Mesenchymal stem cell (in vitro differentiated cells and primary cell): ENCODE measurements at places on chromosomes 11 and 22.

DNA sequence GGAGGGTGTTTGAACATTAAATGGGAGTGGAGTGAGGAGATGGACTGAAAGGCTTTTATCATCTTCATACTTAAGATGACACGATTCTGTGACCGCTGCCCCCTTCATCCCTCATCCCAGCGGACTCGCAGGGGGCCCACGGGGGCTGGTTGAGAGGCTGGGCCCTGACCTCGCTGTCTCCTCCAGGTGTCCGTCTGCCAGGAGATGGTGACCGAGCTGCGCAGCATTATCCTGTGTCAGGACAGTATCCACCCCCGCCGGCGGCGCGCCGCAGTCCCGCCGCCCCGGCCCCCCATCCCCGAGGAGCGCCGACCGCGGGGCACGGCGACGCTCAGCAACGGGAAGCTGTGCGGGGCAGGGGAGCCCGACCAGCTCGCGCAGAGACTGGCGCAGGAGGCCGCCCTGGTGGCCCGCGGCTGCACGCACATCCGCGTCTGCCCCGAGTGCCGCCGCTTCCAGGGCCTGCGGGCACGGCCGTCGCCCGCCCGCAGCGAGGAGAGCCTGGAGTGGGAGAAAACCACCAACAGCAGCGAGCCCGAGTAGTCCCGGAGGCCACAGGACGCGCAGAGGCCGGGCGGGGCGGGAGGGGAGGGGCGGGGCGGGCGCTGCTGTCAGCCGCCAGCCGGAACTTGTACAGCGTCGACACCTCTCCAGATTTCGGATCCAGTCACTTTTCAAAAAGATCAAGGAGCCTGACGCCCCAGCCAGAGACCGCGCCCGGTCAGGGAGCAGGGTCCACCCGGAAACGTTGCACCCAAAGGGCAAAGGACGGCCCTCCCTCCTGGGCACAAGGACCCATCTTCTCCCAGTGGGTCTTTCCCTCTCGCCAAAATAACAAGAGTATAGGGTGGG is 38.0 kb upstream of the TBCEL start:
- DNase-seq: peak; percentile 76

DNA sequence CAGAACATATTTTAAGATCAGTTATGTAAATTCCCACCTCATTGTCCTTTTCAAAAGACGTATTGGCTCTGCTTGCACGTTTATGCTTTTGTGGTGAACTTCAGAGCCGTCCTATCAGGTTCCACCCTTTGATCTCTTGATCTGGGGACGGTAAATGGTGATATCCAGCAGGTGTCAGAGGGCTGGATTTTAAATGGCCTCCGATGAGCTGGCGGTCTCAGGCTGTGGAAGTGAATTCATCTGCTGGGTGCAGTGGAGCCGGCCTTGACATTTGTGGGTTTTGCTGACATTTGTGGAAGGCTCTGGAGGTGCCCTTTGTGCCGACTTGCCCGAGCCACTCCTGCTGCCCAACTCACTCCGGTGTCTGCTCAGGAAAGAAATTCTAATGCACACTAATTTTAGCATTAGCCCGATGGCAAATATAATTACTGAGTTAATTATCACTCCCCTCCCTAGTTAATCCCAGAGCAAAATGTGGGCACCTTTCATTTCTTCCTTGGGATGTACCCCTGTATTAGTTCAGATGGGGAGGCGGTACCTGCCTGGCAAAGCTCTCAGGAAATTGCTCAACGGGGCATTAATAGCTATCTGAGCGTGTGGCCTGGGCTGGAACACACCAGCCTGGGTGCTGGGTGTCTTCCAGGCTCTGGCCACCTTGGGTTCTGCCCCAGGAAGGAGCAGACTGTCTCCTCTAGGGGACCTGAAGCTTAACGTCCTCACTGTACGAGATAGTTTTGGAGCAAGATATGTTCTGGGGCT is 9.1 kb downstream of the LRP5 start:
- no peak for DNase-seq

DNA sequence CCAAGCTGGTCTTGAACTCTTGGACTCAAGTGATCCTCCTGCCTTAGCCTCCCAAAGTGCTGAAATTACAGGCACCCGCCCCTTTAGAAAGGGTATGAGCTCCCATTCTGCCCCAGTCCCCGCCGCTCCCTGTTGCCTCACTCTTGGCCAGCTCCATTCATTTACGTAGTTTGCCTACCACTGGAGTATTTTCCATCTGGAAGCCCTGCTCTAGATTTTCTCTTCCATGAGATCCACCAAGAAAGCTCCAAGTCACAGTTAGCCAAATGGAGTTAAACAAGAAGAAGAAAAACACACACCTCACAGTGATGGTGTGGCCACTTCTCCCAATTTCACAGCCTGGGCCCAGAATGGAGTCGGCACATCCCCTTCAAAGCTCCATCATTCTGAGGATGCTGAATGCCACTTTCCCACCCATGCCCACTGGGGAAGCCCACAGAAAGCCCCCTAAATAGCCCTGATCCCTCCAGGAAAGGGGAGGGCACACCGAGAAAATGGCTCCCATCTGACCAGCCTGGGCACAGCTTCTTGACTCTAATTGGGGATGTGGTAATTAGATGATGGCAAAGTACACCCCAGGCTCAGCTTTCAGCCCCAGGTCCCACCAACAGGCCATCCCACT is 381.2 kb downstream of the MN1 start:
- DNase-seq: no peak

GRCh38 chr11:282171-282570 is 4.0 kb downstream of the NLRP6 start:
- no peak for DNase-seq

GRCh38 chr11:98701541-98701940 is 319.2 kb upstream of the CNTN5 start:
- DNase-seq: no peak

DNA sequence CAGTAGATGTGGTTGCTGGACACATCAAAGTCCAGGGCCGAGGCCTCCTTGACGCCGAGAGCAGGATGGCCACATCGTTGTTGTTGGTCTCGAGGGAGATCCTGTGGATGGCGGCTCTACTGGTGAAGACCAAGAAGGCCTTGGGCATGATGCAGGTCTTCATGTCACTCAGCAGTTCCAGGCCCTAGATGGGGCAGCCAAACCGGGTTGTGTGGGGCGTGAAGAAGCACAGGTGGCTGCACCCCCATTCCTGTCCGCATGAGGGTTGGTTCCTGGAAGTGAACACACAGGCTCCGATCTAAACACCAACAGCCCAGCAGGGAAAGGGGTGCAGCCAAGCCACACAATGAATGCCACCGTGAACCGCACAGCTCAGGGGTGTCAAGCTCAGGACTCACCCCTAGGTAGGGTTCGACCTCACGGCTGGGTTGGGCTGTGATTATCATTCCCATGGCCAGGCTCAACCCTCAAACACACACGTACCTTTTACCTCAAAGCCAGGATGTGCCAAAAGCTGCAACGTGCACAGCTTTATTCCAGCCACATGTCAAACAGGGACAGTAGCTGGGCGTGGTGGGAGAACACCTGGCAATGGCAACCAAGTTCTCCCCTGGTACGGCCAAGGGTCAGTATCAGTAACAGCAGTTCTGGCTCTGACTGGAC is 132.3 kb downstream of the CRYBB2 start:
- no peak for DNase-seq

DNA sequence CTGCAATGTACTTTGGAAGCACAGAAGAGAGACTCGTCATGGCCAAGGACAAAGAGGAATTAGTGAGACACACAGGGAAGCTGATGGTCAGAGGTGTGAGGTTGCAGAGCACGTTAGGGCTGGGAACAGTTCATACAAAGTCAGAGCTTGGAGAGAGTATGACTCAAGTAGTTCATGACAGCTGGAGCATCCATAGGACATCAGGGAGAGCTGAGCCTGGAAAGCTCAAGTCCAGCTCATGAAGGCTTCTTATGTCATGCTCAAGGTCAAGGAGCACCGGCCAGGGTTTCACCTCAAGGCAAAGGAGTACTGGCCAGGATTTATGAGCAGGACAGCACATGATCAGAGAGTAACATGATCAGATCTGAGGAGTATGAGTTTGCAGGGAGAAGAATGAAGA is 64.6 kb upstream of the CHST1 start:
- DNase-seq: no peak

GRCh38 chr11:125070699-125071254 is 7.7 kb downstream of the SLC37A2 start:
- DNase-seq: peak; percentile 63

DNA sequence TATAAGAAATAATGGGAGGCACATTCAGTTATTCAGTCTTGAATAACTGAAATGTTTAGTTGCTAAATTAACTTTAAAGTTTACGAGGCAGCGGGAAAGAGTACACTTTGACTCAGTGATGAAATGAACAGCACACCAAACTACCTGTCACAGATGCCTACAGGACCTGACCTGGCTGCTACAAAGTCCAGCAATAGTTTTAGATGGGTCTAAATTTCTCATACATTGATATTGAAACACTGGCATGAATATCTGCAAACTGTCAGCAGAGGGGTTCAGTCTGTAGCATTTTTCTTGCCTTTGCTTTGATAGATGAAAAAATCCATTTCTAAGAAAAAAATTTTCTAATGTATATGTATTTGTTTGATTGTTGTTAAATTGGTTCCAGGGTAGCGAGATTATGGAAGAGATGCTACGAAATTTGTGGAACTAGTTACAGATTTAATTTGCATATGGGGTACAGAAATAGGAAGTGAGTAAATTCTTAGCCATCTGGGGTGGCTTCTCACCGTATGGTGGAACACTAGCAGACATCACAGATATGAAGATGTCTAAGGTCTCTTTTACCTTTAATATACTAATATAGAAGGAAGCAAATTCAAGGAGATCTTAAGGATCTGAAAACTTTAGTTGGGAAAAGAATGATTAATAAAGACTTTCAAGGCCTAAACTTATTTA is 20.8 kb upstream of the GAB2 start:
- no peak for DNase-seq

DNA sequence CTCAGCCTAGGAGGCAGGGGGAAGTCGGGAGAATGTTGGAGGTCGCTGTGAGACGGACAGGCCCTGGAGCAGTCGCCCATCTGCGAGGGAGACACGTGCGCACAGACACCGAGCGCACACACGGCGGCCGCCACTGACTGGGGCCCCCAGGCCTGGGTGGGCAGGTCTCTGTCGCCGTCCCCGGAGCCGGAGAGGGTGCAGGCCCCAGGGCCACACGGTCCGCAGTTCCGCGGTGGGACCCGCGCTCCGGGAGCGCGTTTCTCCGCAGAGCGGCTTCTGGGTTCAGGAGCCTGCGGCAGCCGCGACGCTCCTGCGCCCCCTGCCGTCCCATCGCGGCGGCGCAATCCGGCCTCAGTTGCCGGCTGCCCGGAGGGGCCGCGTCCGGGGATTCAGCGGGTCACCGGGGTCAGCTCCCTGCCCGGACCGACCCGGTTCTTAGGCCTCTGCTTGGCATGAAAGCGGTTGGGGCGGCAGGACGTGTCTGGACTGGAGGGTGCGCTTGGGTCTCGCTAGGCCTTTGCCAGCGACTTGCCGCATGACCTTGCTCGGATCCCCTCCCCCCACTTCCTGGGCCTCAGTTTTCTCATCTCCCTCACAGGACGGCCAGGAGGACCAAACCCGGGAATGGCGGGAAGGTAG is 31.2 kb downstream of the PDE2A start:
- DNase-seq: peak; percentile 67

DNA sequence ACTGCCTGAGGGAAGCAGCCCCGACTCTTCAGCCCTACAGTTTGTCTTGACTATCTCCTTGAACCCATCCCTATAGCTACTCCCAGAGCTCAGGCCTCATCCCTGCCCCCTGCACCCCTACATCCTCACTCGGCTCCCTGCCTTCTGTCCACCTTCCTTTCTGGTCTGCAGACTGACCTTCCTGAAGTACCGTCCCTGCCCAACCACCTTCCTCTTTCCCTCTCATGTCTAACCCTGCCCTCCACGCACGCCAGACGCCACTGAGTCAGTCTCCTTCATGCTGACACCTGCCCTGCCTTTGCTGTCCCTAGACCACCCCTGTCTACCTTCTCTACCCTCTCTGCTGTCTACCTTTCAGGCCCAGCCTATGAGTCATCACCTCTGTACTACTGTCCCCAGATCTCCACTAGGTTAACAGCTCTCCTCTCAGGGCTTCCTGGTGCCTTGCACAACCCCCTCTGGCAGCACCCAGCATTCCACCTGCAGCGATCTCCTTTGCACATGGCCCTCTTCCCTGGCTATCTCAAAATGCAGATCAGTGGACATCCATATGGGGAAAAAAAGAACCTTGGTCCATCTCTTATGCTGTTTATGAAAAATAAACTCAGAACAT is 8.9 kb downstream of the KCTD21 start:
- DNase-seq: no peak

DNA sequence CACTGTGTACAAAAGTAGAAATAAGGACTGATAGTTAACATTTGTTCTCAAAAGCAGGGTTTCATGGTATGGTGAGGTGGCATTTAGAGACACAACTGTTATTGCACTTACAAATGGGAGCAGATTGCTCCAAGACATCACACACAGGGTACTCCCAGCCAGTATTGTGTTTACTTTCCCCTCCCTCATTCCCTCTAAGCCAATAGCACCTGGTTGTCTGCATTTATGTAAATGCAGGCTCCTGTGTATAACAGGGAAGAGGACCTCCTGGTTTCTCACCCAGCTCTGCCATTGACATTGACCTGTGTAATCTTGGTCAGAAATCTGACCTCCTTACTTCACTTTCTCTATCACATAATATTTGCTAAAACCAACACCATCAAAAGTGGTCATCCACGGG is 154.4 kb downstream of the NAV2 start:
- no peak for DNase-seq

GRCh38 chr11:640021-640706 is 3.1 kb downstream of the DRD4 start:
- DNase-seq: no peak

GRCh38 chr11:120527111-120527761 is 15.7 kb downstream of the GRIK4 start:
- no peak for DNase-seq

GRCh38 chr22:35322126-35322525 is 22.4 kb downstream of the TOM1 start:
- DNase-seq: no peak

DNA sequence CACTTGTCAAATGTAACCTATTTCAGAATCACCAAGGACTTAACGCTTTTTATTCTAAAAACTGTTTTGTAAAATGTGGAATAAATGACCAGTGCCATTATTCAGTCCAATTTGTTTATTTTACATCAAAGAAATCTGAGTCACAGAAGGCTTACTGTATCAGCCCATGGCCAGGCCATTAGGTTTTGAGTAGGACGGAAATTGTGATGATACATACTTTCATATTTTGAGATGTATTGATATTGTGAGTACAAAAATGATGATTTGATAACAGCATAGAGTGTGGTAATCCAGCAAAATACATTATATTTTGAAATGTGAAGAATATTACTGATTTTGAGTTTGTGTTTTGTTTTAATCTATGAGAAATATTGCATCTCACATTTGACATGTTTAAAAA is 81.1 kb downstream of the PIWIL3 start:
- no peak for DNase-seq

DNA sequence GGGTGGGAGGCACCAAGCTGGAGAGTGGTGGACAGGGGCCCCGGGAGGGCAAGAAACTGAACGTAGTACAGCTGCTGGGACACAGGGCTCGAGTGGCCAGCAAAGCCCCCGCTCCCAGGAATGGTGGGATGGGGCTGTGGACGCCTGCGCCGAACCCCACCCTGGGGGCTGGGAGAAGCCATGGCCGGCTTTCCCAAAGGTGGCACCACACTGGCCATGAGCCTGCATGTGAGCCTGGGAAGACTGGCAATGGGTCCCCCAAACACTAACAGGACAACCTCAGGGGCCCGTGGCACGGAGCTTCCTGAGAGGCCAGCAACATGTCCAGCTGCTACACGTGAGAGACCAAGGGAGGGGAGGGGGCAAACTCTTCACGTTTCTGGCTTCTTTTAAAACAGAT is 4.0 kb downstream of the ALG12 start:
- no peak for DNase-seq
